ENCODE measurements at places on chromosomes 7 and 10.

DNA sequence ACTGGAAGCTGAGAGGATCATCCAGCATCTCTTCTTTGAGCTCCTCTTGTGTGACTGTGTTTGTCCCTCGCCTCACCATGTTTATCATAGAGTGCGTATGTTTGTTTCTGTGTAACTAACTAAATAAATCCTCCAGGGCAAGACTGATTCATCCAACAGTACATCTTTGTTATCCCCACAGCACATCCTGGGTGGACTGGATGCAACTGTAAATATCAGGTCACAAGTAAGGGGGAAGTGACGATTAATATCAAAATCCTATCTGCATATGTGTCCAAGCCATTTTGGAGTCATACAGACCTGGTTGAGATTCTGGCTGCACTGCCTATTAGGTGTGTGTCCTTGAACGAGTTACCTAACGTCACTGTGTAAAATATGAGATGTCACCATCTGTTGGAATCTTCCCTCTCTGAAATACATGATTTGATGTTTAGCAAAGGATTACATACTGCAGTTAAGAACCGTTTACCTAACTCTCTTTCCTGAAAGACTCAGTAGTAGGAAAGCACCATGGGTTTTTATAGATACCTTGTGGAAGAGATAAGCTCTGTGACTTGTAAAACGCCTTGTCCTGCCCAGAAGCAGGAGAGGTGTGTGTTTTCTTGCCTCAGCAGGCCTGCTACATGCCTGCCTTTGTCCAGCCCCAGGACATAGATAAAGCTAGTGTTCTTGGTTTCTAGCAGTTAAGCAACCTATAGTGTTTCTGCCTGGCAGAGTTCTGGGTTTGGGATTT, 25.8 kb downstream of the WBP1L start:
- DNase-seq, result no peak

DNA sequence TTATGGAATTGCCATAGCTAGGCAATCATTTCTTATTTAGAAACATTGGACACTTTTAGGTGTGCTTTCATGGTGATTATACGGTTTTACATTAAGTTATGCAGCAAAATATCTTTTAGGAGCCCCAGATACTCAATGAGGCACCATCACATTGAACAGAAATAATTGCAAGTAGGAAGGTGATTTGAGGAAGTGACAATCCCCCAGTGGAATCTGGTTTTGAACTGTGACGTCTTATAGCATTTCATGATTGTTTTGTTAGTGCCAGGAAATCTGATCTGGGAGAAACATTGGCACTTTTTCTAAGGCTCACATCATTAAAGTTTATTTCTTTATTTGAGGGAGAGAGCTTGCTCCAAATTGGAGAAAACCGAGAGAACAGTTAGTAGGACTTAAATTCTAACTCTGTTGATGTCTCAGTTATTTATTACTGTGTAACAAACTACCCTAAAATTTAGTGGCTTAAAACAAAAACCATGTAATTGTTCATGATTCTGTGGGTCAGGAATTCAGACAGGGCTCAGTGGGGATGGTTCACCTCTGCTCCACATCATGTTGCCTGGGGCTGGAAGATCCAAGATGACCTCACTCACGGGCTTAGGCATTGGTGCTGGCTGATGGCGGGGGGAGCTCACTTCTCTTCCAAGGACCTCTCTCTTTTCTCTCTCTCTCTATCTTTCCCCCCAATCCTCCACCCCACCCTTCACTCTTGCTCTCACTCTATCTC, 78.2 kb upstream of the STEAP1B start:
- no peak for DNase-seq

GRCh38 chr10:87500646-87501048, 4.0 kb upstream of the MINPP1 start:
- no peak for DNase-seq

GRCh38 chr10:96789571-96790108, 42.5 kb upstream of the LCOR start:
- no peak for DNase-seq

DNA sequence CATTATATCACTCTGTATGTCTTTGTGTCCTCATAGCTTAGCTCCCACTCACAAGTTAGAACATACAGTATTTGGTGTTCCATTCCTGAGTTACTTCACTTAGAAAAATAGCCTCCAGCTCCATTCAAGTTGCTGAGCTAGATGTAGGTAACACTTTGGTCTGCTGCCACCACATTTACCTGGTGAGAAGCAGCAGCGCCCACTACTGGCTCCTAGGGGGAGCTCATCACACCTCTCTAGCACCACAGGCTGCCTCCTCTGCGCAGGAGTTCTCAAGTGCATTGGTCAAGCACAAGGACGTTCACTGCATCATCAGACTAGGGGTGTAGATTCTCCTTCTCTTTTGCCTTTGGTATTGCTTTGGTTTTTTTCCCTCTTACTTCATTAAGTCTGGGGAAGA, 530.9 kb upstream of the AUTS2 start:
- DNase-seq, result no peak

DNA sequence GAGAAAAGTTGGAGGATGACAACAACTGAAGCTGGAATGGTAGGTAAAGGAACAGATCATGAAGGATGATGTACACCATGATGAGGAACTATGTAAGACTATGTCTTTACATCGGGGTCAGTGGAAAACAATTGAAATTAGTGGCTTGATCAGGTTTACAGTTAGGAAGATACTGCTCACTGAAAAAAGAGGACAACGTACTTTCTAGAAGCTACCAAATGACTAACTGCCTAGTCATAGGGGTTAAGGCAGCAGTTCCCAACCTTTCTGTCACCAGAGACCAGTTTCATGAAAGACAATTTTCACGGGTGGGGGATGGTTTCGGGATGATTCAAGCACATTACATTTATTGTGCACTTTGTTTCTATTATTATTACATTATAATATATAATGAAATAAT, 91.6 kb upstream of the ANKRD1 start:
- DNase-seq, result no peak

DNA sequence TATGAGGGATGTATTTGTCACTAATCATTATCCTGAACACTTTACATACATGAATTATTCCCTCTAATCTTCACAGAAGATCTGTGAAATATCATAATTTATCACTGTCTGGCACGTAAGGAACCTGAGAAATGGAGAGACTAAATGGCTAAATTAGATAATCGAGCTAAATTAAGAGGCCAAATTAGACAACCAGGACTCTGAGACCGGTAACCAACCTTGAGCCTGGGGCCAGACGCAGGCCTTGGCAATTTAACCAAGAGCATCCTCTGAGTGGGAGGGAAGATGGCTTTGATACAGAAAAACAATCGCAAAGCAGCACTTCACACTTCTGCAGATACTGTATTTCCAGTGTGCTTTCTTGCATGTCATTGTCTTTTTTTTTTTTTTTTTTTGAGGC, 21.4 kb downstream of the SVOPL start:
- DNase-seq, result no peak

- DNase-seq, result no peak
These were observed 126.5 kb downstream of the MYL10 start for GRCh38 chr7:101502466-101503098.

DNA sequence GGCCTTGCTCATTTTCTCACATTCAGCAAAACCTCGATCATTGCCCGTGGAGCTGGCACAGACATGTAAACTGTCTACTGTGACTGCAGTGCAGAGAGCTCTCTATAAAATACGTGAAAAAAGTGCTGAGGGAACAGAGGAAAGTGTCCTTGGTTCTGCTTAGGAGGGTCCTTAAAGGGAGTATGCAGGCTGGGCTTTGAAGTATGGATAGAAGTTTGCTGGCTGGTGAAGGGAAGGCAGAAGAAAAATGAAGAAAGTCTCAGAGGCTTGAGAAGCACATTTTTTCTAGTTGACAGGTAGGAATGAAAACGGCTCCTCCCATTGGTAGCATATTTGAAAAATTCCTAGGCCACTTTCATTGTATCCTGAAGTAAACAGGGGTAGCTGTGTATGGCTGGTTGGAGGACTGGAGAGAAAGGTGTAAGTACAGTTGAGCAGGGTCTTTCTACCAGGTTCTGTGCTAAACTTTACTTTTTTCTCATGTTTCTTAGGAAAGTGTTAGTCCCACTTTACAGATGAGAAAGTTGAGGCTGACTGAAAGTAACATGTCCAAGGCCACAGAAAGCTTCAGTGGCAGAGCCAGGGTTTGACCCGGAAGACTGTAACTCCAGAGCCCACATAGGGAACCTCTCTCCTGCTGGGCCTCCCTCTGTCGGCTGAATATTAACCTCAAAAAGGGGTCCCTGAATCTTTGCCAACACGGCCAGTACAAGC, 63.0 kb upstream of the PPIF start:
- DNase-seq, result no peak

- DNase-seq, result no peak
These were observed 70.0 kb downstream of the MALSU1 start for GRCh38 chr7:23369100-23369499.

DNA sequence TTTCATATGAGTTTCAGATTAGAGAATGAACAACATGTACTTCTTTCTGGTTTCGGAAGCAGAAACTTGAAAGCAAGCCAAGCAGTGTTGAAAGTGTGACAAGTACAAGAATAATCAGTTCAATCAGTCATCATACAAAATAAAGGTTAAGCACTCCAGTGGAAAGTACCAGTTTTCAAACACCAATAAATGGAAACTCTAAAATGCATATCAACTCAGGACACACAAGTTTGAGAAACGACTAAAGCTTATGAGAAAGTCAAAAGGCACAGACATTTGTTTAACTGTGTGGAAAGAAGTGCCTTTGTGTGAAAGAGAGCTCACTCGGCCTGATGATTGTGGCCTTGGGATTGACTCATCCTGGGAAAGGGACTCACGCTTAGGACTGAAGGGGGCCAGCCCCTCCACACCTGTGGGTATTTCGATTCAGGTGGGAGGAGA, 60.6 kb upstream of the AKR1C1 start:
- no peak for DNase-seq

- DNase-seq, result no peak
These were observed 131.6 kb downstream of the ACTR3B start for GRCh38 chr7:152891160-152891621.

GRCh38 chr10:126536148-126536547, 134.3 kb downstream of the C10orf90 start:
- no peak for DNase-seq

DNA sequence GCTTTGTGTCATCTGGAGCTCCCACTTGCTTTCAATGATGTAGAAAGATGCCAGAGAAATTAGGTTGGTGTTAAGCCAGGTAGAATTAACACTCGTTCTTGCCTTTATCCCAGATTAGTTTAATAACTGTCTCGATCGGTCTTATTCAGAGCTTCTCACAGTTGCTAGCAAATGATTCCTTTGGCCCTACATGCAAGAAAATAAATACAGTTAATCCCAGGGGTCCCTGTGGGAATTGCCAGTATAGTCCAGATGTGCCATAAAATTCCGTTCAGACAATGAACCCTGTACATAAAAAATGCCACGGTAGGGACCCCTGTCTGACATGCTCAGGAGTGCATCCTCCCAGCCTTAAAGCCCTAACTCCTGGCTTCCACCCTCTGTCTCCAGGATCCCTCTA, 207.5 kb downstream of the ARHGAP12 start:
- no peak for DNase-seq

GRCh38 chr7:156101355-156101754, 289.1 kb upstream of the SHH start:
- DNase-seq, result no peak

GRCh38 chr10:96556003-96556402, 30.8 kb downstream of the TM9SF3 start:
- DNase-seq, result no peak

- peak; percentile 43 for DNase-seq
These were observed 168.9 kb downstream of the NRF1 start for GRCh38 chr7:129780257-129780973.

- DNase-seq, result peak; percentile 26
These were observed 760 bp upstream of the KCTD7 start for GRCh38 chr7:66627881-66628360.

DNA sequence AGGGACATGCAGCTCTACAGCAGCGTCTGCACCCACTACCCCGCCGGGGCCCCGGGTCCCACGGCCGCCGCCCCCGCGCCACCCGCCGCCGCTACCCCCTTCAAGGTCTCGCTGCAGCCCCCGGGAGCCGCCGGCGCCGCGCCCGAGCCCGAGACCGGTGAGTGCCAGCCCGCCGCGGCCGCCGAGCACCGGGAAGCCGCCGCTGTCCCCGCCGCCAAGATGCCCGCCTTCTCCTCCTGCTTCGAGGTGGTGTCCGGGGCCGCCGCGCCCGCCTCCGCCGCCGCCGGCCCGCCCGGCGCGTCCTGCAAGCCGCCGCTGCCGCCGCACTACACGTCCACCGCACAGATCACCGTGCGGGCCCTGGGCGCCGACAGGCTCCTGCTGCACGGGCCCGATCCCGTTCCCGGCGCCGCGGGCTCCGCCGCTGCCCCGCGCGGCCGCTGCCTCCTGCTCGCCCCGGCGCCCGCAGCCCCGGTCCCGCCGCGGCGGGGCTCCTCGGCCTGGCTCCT, 631 bp downstream of the OTUD1 start:
- DNase-seq, result peak; percentile 35

DNA sequence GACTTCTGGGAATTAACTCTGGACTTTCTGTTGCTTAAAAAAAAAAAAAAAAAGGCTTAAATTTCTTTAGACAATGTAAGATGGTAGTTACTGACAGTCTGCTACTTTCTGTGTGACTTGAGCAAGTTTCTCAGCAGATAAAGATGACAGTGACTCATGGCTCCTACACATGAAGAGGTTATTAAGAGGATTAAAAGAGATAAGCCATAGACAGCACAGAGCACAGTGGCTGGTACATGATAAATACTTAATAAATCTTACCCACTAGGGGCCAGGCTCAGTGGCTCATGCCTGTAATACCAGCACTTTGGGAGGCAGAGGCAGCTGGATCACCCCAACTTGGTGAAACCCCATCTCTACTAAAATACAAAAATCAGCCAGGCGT, 174.8 kb downstream of the JAZF1 start:
- no peak for DNase-seq

GRCh38 chr10:75304741-75305390, 69.1 kb upstream of the COMTD1 start:
- no peak for DNase-seq

- no peak for DNase-seq
These were observed 344.6 kb upstream of the SHH start for GRCh38 chr7:156156734-156157408.

- DNase-seq, result no peak
These were observed 161.8 kb upstream of the CACNA2D1 start for GRCh38 chr7:82605247-82605864.

GRCh38 chr10:103040418-103040817, 122.3 kb downstream of the CNNM2 start:
- no peak for DNase-seq

DNA sequence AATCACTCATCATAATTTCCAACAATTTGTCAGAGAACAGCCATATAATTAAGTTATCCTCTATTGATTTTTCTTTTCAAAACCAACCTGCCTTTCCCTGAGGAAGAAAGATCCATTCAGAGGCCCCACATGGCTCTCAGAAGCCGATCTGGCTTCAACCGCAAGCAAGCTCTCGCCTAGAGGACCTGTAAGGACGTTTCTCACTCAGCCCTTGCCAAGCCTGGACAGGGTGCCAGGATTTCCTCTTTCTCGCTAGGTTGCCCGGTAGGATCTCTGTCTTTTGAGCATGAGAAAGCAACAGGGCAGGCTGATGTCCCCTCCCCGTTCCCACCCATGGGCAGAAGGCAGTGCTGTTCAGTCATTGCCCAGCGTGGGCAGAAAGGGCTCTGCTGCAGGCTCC, 13.0 kb downstream of the AIFM2 start:
- DNase-seq, result no peak
